Cortex of kidney (tissue), 1 donor: ENCODE measurements at places on chromosomes 5 and 9.

DNA sequence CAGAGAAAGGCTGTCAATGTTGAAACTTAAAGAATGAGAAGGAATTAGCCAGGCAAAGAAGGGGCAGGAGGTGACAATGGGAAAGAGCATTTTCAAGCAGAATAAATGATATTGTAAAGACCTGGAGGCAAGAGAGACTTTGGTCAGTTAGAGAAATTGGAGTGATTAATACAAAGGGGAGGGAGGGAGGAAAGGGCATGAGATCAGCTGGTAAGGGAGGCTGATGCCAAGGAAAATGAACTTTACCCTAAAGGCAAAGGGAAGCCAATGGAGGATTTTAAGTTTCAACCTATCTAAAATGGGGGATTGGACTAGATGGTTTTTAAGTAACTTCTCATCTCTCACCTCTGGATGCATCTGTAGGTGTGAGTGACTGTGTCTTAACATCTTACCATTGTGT lies 23.3 kb downstream of the C5 start:
- DNase-seq = no peak

DNA sequence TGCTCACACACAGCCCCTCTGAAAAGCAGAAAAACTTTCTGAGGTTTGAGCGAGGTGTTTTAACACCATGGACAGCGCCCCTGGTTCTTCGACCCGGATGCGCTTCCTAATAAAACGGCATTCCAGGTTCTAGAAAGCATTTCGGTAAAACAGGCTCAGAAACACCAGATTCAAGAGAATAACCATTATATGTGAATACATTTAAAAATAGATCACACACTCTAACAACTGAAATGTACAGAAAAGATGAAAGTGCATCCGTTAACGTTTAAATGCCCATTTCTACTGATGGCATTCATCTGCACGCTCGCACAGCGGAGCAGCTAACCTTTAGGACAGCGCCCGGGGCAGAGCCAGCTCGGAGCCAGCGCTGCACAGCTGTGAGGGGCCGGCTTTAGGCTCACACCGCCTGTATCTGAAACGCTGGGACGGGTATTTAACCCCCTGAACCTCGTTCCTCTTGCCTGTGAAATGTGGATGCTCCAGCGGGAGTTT lies 26.3 kb upstream of the TENT4A start:
- DNase-seq = no peak

GRCh38 chr5:156879665-156880285 lies 29.7 kb downstream of the PPP1R2B start:
- no peak for DNase-seq

DNA sequence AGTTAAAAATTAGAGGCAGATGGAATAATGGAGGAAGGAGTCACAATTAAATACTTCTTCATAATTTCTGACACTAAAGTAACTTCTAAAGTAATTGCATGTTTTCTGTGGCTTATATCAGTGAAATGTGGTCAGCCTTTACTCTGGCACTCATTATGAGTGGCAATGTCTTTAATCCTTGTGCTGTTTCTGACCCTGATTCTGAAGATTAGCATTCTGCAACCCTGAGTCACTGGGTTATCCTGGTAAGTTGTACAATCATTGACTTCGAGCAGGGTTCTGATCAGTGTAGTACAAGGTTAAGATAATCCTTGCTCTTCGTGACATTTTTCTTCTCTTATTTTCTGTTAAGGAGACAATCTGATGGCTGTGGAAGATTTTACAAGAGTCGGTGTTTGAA lies 379.4 kb upstream of the RORB start:
- DNase-seq = no peak

DNA sequence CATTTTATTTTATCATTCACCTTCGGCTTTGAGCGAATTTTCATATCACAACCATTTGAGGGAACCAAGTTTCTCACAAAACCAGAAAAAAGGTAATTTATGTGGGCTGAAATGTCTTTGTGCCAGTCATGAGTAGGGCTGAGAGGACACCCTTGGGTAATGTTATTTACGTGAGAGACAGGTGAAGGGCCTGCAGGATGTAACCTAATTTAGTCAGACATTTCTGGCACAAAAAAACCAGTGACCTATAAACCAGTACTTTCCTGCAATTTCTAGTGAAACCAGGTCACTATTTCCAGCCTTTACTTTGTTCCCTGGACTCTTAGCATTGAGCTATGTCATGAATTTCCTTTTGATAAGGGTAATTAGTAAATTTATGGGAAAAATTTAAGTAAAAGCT lies 17.2 kb upstream of the CCDC112 start:
- DNase-seq = no peak

- no peak for DNase-seq
Measured at GRCh38 chr9:123893115-123893514, 36.8 kb downstream of the DENND1A start.

DNA sequence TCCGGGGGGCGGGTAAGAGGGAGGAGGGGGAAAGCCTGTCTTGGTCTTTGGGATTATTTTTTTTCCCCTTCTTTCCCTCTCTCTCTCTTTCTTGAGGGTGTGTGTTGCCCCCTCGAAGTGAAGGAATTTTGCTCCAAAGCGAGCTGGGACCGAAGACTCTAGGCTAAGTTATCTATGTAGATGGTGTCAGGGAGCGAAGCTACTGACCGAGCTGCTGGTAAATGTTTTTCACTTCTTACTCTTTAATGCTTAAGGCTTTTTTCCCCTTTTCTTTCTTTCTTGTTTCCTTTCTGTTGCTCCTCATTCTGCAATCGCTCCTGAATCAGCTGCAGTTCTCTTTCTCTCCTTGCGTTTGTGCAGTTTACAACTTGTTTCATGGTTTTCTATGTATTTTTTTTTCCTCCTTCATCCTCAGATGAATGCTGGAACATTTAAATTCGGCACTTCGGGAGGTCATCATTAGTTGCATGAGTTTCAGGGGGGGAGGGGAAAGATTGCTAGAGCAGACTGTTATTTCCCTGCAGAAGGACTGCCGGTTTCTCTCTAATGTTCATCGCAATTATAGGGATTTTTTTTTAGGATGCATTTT lies 1312.0 kb upstream of the WWC1 start:
- no peak for DNase-seq

DNA sequence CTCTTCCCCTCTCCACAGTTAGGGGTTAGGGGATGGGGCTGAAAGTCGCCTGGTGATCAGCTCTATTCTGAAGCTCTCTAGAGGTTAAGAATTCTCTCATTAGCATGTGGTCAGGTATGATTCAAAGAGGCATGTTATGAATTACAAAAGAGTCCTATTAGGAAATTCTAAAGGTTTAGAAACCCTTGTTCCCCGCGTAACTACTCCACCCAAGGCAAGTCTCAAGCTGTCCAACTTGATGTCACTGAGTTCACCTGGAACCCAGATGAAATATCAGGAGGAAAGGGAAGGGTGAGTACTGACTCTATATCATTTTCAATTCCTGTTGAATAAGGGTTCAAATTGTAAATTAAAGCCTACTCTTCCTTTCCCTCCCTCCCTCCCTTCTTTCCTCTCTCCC lies 18.1 kb upstream of the RNF145 start:
- no peak for DNase-seq

- no peak for DNase-seq
Measured at GRCh38 chr9:89695441-89695891, 90.7 kb downstream of the GADD45G start.

DNA sequence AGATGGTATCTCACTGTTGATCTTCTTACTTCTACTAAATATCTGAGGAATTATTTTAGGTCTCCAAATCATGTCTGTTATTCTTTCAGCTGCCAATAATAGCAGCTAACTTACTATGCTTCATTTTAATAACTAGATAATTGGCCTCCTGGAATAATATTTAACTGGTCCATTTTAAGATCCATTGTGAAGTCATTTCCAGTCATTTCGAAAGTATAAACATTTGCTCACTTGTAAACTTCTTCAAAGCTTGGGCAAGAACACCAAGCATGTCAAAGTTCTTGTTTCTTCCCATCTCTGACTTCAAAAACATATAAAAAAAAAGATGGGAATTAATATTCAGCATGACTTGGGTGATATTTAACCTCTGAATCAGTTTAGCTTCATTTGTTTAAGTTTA lies 61.4 kb upstream of the MRPS30 start:
- no peak for DNase-seq

- DNase-seq = no peak
Measured at GRCh38 chr9:30258094-30258493, 2126.3 kb upstream of the ACO1 start.

DNA sequence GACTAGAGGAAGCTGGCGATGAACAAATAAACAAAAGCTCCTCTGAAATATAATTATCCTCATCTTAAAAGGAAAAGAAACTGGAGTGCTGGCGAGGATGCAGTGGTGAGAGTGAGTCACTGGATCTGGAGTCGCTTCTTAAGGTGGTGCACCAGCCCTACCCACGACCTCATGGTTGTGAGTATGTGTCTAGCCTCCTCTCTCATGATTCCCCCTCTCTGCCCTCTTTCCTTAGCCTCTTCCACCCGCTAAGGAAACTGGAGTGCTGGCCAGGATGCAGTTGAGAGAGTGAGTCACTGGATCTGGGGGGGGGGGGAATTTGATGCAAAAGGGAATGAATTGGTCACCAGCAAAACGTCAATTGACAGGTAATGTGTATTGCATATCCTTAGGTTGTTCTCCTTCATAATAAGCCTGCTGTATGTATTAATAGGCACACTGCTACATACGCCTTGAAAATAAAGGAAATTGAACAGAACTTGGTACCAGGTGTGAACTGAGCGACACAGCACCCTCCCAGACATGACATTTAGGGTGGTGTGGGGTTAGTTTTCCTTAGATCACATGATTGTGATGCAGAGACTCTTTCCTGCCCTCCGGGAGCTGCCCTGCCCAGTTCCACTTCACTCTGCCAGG lies 36.3 kb upstream of the EBF1 start:
- DNase-seq = no peak

- no peak for DNase-seq
Measured at GRCh38 chr9:116198344-116198743, 44.8 kb downstream of the PAPPA start.

DNA sequence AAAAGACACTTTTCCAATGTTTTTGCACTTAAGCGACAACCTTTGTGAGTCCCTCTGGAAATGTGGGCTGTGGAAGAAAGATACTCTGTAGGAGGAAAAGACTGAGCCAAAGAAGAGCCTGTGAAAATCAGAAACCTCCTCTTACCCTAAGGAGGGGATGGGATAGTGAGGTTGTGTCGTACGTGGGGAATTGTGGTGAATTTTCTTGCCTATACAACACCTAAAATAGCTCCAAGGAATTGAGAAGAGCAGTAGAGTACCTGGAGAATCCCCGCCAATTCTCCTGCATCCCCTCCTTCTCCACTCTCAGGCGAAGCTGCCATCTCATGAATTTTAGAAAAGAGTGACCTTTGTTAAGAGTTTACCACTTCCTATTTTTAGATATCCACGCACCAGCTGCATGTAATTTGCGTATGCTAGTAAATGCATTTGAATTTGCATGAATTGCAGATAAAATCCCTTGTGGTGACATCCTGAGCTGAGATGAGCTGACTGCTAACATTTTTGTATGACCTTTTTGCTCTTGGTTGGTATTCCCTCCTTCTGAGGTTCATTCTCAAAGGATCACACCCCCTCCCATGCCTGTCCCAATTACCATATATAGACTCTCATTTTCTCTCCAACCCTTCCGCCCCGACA lies 147.2 kb downstream of the PCSK5 start:
- DNase-seq = no peak

DNA sequence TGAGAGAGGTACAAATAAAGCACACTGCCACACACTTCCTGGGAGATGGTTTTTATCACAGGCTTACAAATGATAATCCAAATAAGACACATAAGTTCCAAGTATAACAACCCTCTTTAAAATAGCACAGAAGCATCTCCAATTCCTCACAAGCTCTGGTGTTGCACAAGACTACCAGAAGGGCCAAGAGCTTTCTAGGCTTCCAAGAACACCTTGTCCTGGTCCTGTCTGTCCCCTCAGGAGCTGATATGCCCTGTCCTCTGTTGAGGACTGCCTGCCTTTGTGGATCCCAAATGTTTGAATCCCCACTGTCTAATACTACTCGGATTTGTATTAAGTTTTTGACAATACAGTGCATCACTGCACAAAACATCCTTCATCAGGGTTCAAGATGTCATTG lies 110.1 kb downstream of the SPOCK1 start:
- no peak for DNase-seq

- no peak for DNase-seq
Measured at GRCh38 chr5:109102096-109102690, 307.6 kb downstream of the PJA2 start.

DNA sequence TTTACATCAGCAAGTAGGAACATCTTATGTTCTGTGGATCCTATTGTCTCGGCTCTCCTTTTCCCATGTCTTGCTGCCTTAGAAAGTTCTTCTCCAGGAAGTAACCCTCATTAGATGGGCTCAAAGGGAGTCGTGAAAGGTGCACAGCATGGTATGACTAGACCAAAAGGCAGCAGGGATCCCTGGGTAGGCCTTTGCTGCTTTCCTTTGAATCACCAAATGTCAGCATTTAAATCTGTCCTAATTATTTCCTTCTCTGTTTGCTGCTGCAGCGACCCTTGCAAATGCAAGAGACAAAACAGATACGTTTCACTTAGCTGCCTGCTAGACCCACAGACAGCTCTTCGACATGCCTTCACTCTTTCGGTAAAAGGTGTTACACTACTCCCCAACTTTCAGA lies 218.4 kb downstream of the ACTL7B start:
- DNase-seq = no peak

- DNase-seq = no peak
Measured at GRCh38 chr9:127693697-127694096, 13.1 kb upstream of the CFAP157 start.

DNA sequence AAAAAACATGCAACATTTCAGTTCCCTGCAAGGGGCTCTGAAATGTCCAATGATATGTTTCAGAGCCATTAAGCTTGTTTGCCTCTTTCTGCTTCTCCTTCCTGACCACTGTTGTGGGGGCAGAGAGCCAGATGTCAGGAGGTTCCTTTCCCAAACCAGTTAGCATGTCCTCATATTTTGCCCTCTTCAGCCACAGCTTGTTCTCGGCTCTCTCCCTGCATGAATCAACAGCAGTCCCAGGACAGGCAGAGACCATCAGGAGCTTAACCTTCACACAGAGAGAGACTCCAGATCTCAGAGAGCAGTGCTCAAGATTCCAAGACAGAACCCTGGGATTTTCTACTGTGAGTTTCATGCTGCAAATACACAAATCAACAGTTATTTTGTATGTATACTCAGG lies 218.5 kb downstream of the COMMD10 start:
- DNase-seq = no peak

GRCh38 chr9:90659650-90660364 lies 17.2 kb upstream of the DIRAS2 start:
- no peak for DNase-seq

GRCh38 chr5:135487037-135487395 lies 34.9 kb upstream of the TIFAB start:
- no peak for DNase-seq
